ENCODE measurements at places on chromosomes 4 and X.

DNA sequence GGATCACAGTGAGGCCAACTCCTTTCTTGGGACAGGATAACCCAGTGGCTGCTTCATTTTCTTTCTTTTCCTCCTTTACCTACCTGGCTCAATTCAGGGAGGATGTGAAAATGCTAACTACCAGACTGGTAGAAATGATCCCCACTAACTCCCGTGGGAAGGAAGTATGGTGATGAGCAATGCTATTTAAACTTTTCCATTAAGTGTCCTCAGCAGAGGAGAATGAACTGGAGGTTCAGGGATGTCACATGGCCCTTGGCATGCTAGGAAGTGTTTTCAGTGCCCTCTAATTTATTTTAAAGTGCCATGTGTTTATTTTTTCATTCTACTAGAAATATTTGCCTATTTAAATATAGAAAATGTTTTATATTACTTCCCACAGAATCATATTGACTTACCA lies 363.9 kb downstream of the PPP3CA start:
- DNase-seq, result no peak

GRCh38 chr4:14520171-14520570 lies 482.1 kb upstream of the CPEB2 start:
- no peak for DNase-seq

DNA sequence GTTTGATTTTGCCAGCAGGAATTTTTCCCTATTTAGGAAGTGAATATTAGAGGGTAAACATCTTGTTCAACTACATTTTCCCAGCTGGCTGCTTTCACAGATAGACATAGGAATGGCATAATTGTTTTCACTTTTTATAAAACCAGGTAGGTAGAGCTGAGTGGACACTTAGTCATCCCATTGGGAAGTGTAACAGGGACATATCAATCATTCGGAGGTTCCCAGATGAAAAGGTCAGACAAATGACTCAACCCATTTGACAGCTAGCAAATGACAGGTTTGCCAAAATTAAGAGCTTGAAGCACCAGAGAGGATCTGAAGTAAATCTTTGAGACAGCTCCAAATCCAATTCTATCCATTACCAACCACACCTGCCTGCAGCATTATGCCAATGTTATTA lies 205.3 kb downstream of the SLC39A8 start:
- no peak for DNase-seq

- no peak for DNase-seq
Measured at GRCh38 chr4:139584784-139585183, 28.8 kb upstream of the SETD7 start.

- DNase-seq, result no peak
Measured at GRCh38 chr4:154490234-154490582, 1.4 kb downstream of the DCHS2 start.

DNA sequence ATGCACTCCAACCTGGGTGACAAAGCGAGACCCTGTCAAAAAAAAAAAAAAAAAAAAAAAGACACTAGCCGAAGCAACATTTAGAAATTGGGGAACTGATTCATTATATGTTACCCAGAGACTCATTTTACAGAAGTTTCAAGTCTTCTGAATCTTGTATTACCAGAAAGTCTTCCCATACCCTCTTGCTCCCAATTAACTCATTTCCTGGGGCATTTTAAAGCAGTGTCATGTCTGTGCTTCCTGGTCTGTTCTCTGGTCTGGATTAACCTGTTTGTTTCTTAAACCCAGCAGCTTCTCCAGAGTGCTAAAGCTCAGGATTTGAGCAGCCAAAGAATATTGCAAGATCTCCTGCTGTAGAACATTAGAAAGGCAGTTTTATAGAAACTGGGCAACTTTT lies 43.7 kb downstream of the FRMPD3 start:
- DNase-seq, result no peak

DNA sequence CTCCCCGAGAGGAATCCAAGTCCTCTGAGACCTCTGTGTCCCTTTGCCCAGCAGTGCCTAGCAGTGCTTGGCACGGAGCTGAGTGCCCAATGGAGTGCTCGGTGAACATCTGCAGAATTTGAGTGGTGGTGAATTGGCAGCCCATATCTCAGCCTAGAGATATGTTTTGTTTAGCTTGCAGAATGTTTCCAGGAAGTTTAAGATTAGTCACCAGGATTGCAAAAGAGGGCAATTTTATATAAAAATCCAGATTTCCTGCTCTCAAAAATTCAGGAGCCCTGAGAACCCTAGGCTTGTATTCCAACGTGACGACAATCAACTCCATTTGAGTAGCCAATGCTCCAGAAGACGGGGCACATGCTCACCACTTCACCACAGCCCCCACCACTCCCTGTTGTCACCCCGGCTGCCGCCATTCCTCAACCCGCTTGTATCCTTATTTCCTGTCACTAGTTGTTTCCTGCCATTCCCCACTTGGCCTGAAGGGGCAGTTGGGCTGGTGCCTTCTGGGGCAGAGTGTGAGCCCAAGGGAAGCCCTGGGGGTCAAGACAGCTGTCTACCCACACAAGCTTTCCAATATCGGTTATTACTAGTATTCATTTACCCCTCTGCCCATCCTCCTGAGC lies 116.9 kb downstream of the EFNB1 start:
- no peak for DNase-seq

GRCh38 chr4:151618858-151619257 lies 141.9 kb downstream of the GATB start:
- no peak for DNase-seq

- DNase-seq, result no peak
Measured at GRCh38 chr4:53089936-53090729, 228.0 kb downstream of the RASL11B start.

DNA sequence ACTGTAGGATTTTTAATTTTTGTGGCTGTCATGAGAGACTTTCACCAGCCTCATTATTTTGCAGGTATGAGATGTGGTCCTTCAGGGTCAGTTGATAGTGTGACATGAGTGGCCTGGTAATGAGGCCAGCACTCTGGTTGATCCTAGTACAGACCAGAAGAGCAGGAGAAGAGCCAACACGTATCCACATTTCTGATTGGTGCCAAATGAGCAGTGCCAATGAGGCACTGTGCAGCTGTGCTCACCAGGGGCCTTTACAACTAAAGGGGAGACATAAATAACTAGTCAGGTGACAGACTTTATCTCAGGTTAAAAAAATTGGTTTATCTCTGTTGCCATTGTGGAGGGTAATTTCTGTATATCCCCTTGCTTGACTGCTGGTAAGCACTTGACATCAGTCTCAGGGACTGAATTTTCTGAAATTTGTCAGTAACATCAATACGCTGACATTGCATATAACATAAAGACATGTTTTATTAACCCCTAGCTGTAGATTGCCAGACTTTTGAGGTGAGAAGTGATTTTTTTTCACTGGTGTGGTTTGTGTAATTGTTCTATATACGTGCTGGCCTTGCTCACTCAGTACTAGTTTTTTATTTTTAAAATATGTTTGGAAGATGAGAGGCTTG lies 101.2 kb downstream of the AFF1 start:
- no peak for DNase-seq

DNA sequence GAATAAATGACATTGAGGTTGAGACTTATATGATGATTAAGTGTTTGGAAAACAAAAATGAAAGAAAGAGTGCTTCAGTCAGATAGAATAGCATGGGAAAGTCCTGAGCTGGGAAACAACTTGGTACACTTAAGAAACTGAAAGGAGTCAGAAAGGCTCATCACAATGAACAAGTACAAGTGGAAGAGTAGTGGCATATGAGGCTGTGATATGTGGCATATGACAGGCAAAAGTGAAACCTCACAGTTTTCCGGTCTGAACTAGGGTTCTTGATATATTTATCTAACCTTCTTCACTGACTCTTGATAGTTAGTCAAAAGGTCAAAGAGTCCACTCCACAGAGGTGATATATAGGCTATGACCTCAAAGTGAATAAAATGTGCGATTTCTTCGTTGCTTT lies 537.1 kb upstream of the CXorf51A start:
- DNase-seq, result no peak

DNA sequence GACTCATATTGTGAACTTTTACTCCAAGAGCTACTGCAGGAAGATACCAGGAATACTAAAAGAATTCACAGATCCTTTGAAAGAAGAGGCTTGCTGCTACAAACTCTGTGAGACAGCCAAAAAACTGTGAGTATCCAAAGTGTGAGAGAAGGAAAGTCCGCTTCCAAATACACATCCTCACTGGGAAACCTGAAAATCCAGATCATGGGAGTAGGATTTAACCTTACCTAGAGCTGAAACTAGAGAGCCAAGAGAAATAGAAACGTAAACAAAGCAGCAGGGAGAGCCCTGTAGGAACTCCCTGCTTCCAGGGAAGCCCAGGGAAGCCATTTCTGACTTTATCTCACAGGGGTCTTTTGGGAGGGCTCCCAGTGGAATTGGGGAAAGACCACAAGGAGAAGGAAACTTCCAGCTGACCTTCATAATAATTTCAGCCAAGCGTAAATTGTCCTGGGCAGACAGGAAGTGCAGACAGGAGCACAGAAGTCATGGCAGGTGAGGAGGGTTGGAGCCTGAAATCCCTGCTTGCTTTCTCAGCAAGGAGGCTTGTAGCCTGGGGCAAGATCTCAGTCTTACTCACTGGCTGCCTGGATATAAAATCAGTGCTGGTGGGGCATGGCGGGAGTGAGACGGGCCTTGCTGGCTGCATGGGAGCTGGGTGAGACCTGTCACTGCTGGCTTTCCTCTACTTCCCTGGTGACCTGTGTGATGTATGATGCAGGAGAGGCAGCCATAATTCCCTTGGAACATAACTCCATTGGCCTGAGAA lies 26.2 kb upstream of the NFKB1 start:
- no peak for DNase-seq

All from neuronal stem cell (in vitro differentiated cells).